CD8-positive, alpha-beta T cell (primary cell): ENCODE measurements at places on chromosomes 6 and 20.

- DNase-seq, result no peak
Observed at GRCh38 chr20:12083269-12083668, 165.6 kb downstream of the BTBD3 start.

DNA sequence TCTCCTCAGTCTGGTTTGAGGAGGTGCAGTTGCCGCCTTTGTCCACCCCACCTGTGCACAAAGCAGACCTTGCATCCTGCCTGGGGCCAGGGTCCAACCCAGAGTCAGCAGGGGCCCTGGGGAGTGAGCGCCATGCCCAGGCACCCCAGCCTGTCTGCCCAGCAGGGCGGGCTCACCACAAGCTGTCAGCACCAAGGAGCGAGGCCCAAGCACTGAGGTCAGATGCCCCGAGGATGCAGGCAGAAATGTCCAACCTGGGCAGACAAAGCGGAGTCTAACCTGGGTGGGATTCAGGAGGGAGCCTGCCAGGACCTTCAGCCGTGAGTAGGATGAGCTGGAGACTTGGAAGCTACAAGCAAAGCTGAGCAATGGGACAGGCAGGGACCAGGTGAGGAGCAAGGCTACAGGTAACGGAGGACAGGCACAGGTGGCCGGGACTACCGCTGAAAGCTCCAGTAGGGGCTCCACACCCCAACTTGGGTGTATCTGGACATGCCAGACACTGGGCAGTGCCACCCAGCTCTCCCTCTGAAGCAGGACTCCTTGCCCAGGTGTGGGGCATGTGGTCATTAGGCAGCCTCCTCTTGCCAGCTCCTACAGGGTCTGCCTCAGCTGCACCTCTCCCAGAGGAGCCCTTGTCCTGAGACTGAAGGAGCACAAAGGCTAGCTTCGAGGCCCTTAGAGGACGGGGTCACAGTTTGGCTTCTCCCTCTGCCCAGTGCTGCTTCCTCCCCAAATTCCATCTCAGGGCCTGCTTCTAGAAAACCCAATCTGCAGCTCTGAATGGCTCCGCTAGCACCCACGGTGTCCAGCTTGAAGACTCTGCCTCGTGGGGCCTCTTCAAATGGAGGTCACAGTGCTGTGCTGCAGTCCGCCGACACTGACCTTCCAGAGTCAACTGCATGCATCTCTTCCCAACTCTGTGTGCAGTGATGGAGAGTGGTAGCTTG, 210.6 kb upstream of the CDYL start:
- no peak for DNase-seq

DNA sequence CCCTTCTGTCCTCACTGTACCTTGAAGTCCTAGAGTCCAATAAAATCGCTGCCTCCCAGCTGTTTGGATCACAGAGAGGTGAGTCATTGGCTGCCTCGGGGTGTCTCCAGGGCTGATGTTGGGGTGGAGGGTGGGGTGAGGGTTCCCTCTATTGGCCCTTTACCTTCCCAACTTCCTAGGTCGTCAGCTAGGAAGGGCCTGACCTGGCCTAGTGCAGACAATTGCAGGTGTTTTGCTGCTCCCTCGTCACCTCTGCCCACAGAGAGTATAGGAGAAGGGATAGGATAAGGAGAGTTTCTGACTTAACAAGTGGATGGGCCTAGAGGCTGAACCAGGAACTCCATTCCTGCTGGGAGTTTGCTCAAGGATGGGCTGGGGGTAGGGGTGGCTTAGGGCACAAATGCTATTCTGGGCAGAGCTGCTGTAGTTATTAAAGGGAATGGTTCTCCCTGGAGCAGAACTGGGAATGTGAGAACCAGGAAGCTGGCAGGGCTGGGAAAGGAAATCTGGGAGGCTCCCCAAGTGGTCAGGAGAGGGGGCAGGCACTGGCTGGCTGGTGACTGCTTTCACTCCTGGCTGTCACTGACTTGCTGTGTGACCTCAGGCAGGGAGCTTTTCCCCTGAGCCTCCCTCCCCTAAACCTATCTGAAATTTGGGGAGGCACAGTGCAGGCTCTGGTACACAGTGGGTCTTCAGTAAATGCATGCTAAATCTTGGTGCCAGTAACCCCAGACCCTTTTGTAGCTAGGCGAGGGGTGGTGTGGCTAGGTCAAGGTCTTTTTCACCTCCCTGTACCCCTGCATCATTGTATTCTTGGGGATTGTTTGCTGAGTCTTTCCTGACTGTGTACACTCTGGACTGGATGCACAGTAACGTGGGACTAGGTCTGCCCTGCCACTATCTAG, 1.5 kb downstream of the TP53INP2 start:
- DNase-seq, result no peak

GRCh38 chr6:122604676-122605075, 5.5 kb upstream of the PKIB start:
- DNase-seq, result no peak

DNA sequence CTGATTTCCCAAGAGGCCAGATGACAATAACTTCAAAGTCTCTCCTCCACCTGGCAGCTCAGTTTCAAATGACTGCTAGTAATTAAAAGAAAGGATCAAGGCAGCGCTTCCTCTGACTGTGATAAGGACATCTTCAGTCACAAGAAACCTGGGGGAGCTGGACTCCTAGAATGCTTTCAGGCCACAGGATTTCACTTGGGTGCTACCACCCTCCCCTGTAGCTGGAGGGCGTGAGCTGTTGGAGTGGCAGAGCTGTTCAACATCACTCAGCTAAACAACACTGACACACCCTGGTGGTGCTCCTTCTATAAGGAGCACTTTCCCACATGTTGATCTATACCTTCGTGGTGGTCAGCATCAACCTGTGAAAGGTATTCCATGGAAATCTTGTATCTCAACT, 2.2 kb upstream of the CNR1 start:
- no peak for DNase-seq

DNA sequence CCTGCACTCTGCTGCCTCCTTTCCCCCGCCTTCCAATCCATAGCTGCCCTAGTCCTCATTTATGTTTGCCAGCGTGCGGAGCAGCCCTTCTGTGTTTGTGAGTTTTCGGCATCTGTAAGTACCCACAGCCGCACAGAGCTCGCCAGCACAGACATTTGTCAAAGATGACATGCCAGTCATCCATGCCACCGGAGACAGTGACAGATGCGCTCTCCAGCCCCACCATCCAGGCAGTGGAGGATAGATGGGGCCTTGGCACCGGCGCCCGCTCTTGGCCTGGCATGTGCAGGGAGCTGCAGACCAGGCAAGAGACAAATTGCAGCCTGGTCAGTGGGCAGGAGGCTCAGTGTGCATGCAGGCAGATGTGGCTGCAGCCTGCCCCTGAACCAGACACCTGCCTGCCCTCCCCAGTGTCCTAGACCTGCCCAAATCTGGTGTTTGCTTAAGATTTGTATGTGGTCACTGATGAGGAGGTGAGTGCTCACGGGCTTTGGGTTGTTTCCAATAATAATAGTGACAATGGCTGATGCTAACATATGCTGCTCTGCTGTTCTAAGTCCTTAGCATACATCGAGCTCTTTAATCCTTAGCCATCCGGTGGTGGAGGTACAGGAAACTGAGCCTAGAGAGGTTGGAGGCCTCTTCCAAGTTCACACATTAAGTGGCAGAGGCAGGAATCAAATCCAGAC, 78.1 kb downstream of the UNC5CL start:
- no peak for DNase-seq

DNA sequence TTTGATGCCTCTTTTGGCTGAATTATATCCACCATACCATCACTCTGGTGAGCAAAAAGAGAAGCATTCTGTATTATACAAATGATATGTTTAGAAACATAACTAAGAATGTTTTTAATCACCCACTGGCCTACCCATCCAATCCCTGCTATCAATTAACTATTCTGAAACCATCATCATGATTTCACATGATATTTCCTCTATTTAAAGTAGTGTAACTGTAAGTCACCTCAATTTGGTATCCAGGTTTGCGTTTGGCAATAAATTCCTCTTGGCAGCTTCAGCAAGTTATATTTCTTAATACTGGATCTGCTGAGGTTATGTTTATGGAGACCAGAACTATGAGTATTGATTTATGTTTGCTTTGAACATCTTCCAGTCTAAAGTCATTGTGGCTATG, 332.1 kb downstream of the UTRN start:
- DNase-seq, result no peak

- no peak for DNase-seq
Observed at GRCh38 chr6:43970068-43970912, 157.0 kb downstream of the MRPL14 start.

DNA sequence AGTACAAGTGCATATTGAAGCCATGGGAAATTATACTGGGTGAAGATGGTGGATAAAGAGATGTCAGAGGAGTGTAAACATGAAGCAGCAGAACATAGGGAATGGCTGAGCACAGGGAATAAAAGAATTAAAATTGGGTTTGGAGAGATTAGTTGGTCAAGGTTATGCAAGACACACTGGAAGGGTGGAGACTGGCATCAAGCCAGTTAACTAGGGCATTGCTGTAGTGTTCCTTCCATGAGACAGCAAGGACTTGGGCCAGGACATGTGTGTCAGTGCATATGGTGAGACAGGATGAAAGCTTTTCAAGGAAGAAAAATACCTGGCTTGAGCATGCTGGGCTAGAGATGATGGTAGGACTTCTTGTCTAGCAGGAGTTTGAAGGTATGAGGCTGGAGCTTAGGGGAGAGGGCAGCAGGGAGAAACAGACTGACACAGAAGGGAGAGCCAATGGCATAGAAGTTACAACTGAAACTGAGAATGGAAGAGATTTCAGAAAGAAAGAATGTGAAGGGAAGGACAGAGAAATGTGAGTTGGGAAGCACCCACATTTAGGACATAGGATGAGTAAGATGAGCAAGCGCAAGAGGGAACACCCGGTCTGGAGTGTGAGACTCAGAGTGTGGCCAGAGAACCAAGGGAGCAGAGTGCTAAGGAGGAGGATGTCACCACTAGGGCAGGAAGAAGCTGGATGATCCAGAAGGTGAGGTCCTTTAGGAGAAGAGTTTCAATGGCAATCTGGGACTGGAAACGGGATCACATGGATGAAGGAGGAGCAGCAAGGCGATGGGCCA, 14.5 kb upstream of the TMEM170B start:
- DNase-seq, result no peak

DNA sequence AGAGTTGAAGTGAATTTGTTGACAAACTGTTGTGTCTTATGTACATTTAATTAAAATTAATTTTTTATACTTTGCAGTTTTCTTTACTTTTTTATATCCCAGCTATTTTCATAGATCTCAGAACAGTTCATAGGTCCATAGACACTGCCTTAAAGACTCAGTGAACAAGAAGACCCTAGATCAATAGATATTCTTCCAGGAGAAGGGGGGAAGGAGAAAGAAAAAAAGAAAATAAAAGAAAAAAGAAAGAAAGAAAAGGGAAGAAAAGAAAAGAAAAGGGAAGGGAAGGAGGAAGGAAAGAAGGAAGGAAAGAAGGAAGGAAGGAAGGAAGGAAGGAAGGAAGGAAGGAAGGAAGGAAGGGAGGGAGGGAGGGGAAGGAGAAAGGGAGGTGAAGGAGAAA, 130.8 kb downstream of the MAFB start:
- no peak for DNase-seq
